GM23338 (cell line): ENCODE measurements at places on chromosomes 7 and 10. TPM values are rescaled to one million over a fixed set of nuclear protein-coding genes. Genes with fewer than 3 reads are reported as not detected.
A peak's percentile ranks its signal among the peaks of the same experiment; 100 is the strongest.

- DNase-seq: peak; percentile 64
These were observed 67.3 kb downstream of the GLCCI1 start for GRCh38 chr7:8035647-8036518.

DNA sequence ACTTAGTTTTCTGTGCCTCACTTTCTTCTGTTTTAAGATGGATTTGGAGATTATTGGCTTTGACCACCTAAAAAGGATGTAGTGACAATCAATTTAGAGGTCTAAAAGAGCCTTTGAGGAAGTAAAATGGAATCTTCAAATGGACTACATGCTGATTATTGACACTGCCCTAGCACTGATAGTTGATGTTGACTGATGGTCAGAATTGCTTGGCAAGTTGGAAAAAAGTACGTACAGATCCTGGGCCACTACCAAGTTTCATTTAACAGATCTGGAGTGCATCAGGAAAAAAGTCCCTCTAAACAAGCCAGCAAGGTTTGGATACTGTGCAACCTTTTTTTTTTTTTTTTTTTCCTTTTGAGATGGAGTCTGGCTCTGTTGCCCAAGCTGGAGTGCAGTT lies 81.1 kb downstream of the TCF7L2 start:
- DNase-seq: no peak

- DNase-seq: no peak
These were observed 110.6 kb upstream of the ASAH2 start for GRCh38 chr10:50361946-50362345.

DNA sequence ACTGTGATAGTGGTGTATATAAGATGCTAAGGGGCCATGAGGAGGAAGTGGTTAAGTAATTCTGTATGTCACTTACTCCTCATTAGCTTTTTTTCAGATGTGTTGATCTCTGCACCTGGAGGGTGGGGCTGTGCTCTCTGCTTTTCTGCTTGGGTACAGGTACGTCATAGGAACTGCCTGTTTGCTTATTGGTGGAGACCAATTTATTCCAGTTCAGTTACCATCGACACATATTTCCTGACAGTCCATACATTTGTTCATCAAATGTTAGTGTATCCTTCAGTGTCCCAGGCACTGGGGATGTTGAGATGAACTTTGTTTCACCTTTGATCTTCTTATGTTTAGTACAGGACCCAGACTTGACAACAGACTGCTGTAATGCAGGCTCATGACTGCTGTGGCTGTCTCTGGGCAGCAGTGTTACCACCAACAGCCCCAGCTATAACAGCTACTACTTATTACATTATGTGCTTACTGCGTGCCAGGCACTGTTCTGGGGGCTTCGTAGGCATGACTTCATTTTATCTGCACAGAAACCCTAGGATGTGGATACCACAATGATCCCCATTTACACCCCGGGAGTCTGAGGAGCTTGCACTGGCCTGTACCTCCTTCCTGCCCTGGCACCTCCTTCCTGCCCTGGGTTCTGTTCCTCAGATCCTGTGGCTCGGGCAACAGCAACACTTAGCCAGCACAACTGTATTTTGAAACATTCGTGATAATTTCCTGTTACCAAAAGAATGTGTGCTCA lies 87.4 kb downstream of the BUB3 start:
- no peak for DNase-seq

DNA sequence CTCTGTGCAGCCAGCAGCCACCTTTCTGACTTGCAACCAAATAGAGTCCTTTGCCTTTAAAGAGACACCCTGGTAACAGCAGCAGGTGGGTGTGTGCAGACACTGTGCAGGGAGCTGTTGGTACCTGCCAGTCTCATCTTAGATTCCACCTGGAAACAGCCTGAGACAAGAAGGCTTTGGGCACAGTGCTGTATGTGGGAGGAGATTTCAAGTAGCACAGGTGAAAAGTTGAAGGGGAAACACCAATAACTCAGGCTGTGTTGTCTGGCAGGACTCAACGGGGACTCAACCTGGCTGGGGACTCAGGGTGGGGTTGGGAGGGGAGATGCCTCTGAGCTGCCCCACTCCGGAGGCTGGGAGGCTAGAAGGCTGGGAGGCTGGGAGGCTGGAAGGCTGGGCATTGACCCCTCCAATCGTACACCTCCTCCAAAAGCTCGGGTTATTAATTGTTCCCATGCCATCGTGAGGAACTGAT lies 6.7 kb downstream of the CPXM2 start:
- DNase-seq: no peak

DNA sequence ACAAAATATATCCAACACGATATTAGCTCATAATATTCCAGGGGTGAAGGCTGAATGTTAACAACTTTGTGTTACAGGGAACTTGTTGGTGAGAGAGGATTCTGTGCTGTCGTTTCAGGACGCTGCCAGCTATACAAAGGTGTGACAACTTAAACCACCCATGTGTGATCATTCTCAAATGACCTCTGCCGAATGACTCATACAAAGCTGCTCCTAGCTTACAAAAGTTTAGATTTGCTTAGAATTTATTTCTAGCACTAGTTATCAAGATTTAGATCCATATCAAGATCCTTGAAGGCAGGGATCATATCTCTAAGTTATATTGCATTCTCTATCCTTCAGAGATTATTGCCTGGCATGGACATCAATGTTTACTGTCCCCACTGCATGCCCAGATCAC lies 65.3 kb downstream of the COBL start:
- DNase-seq: no peak

DNA sequence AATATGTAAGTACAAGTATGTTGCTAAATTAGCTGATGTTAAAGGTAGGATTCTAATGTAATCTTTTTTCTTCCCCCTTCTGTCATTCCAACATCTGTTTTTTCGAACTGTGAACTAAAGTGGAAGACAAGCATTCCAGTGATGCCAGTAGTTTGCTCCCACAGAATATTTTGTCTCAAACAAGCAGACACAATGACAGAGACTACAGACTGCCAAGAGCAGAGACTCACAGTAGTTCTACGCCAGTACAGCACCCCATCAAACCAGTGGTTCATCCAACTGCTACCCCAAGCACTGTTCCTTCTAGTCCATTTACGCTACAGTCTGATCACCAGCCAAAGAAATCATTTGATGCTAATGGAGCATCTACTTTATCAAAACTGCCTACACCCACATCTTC lies 62.7 kb downstream of the WAC start:
- DNase-seq: no peak

GRCh38 chr7:1848911-1849311 lies 178.8 kb downstream of the ELFN1 start:
- DNase-seq: no peak

PPP1R3A gene
- 0.28 TPM in 1 of 2 replicates, not detected in the other for total RNA-seq

KLLN gene
- 0.24 and 0.62 TPM in 2 replicates for total RNA-seq

SPDYE5 gene
- not detected in 2 replicates for total RNA-seq

SLC13A4 gene
- 1.7 and 2.4 TPM in 2 replicates for total RNA-seq
